BE2C (cell line): ENCODE measurements at places on chromosomes 7 and 10.

- DNase-seq: no peak
These were observed 23.8 kb upstream of the AHR start for GRCh38 chr7:17274551-17275245.

DNA sequence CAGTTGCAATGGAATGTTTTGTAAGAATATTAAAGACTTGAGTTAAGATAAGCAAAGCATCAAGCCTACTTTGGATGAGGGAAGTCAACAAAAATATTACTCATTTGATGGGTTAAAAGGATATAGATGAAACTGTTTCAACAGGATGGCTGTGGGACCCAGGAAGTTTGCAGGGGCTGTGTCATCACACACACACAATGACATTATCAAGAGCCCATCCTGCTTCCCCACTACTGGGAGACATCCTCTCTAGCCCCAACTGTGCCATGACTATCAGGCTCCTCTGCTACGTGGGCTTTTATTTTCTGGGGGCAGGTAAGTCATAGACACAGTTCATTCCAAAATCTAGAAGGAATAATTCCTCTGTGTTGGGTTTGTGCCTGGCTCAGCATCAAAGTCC lies 78.8 kb upstream of the PRSS1 start:
- DNase-seq: no peak

DNA sequence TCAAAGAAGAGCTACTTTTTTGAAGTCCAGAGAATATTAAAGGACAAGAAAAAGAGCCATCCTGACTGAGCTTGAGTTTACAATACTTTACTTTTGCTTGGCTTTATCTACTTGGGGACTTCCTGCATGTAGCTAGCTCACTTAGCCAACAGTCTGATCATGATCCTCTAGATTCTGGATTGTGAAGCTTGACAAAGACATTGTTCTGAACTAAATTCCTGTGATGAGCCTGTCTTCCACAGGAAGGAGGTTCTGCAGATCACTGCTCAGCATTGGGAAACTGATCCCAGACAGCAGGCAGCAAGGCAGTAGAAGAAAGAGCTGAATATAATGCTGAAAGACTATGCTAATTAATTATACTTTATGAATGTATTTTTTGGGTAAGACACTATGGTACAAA lies 296.4 kb downstream of the DGKB start:
- DNase-seq: no peak

DNA sequence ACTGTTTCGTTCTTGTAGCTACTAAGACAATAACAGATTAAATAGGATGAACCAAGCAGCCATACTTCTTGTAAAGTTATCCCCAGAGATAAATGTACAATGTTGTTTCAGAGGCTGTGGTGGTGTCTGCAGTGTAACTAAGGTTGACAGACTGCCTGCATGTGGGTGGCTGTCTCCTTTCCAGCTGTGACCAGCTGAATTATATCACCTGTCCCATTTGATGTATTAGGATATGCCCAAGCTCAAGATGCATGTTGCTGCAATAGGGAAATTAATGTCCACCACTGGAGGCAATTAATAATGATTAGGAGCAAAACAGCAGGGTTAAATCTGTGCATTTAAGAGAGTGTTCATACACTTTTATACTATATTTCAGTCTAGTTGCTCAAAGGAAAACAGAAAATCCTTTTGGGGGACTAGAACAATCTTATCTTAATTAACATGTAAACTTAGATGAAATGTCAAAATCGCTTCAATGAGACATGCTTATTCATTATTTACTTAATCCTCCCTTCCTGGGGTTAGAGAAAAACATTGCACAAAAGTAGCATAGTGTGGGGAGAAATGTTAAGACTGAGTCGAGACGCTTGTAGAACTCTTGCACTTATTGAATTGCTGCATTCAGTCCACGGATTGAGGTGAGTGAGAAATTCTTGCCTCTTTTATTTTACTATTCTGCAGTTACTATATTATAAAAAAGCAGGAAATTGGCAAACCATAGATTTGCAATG lies 269.0 kb downstream of the SNX10 start:
- DNase-seq: no peak

- DNase-seq: no peak
These were observed 34.7 kb upstream of the FXYD4 start for GRCh38 chr10:43336641-43337318.

DNA sequence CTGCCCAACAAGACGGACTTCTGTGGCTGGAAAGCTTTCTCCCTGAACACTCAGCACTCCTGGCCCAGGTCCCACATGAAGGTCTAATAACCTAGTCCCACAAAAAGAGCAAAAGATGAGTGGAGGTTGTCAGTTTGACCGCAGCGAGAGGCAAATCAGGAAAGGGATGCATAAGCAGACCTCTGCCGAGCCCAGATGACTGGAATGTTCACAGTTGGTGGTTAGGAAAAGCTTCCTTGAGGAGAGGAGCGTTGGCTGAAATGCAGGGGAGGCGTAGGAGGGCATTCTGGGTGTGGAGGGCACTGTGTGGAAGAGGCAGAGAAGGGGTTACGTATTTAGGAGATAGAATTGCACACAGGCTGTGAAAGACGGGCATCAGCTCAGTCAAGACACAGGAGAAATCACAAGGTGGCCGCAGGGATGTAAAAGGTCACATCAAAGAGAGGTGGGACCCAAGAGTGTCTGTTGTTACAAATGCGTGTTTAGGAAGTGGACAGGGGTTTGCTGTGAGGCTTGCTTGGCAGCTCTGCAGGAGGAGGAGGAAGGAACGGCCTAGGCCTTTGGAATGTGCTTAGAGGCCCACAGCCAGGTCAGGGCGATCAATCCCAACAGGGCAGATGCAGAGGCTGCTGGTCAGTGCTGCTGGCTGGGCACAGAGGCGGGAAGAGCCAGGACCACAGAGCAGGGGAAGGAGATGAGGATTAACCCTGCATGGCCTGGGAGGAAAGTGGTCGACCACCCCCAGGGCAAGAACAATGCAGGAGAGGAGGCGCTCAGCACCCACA lies 133.5 kb downstream of the VIPR2 start:
- no peak for DNase-seq

DNA sequence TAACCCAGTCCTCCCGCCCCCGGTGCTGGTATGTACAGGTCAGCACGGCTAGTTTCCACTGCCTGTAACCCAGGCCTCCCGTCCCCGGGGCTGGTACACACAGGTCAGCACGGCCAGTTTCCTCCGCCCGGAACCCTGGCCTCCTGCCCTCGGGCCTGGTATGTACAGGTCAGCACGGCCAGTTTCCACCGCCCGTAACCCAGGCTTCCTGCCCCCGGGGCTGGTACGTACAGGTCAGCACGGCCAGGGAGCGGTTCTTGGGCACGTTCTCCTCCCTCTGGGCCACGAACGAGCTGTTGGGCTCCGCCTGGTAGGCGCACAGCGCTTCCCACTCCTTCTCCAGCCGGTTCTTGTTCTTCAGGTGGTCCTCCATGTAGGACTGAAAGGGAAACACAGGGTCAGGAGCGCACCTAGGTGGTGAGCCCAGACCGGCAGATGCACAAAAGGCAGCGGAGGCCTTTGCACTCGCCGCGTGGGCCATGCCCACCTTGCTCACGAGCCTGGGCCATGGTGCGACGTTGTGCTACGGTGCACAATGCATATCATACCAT lies 284.4 kb downstream of the DNAJB6 start:
- no peak for DNase-seq

- DNase-seq: no peak
These were observed 35.6 kb downstream of the ACADSB start for GRCh38 chr10:123044391-123044790.

DNA sequence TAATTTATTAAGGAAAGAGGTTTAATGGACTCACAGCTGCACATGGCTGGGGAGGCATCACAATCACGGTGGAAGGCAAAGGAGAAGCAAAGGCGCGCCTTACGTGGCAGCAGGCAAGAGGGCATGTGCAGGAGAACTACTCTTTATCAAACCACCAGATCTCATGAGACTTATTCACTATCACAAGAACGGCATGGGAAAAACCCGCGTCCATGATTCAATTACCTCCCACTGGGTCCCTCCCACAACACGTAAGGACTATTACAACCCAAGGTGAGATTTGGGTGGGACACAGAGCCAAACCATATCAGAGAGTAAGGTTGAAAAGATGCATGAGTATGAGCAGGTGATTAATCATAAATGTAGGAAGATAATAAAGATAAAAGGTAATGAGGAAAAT lies 3.2 kb upstream of the JCAD start:
- DNase-seq: no peak

DNA sequence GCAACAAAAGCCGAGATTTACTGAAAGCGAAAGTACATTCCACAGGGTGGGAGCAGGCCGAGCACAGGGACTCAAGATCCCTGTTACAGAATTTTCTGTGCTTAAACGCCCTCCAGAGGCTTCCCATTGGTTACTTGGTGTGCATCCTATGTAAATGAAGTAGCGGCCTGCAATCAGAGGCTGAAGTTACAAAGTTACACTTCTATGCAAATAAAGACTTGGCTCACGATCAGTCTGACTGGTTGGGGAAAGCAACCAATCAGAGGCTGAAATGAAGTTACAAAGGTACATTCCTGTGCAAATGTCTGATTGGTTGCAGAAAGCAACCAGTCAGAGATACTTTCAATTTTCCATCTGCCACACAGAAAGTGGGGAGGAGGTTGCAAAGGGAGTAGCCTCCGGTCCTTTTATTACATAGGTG lies 4.1 kb downstream of the ACBD7 start:
- peak; percentile 40 for DNase-seq

DNA sequence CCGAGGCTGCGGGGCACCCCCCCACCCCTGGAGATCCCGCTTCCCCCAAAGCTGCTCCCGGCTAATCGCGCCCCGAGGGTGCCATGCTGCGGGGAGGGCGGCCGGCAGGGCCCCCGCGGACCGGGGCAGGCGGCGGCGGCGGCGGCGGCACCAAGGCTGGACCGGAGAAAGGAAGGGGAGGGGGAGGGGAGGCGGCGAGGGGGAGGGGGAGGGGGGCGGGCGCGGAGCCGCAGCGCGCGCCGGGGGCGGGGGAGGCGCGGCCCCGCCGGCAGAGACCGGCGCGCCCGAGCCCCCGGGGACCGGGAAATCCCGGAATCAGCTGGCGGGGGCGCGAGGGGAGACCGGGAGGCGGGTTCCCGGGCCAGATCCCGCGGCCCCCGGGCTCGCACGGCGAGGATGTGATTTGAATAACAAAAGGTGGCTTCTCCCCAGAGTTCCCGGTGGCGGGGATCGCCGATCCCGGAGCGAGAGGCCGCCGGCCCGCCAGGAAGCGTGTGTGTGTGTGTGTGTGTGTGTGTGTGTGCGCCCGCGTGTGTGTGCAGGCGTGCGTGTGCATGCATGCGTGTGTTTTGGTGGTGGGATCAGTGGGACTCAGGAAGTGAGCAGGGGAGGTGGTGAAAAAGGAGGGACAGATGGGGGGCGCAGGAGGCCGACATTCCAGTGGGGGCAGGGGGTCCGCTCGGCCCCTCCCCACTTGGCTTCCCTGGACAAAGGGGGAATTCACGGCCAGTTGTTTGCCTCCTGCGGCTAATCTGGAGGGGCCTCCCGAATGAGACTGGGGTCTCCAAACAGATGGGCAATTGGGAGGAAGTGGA lies 99.5 kb downstream of the HIP1 start:
- DNase-seq: peak; percentile 57

DNA sequence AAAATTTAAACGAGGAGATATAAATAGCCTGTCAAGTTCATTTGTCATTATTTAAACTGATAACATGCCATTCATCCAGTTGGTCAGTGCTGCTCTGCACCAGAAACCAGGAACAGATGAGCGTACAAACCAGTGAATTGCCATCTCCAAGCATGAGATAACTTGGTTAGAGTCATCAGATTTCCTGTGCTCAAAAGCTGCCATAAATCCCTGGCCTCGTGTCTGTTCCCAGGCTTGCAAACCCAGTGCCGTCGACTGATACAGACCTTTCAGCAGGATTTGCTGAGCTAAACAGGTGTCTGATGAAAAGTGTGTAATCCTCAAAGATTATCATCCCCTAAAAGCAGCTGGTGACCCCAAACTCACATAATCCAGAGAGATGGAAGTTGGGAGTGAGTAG lies 96.0 kb upstream of the SAMD8 start:
- DNase-seq: peak; percentile 65

GRCh38 chr10:3911713-3912442 lies 126.9 kb upstream of the KLF6 start:
- no peak for DNase-seq

DNA sequence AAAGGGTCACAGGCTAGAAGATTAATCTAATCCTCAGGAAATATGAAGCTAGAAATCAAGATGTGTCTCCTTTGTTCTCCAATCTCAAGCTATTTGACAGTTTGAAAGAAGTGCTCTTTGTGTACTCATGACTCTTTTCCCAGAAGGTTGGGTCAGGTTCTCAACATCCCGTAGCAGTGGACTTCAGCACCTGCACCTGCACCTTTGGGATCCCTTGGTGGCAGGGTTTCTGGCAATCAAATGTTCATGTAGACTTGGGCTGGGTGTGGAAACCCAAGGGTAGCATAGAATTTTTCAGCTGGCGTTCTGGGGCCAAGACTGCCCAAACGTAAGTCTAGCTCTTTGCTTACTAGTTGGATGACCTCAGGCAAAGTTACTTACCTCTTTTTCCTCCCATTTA lies 134.4 kb downstream of the ADRA2A start:
- DNase-seq: no peak

- DNase-seq: peak; percentile 51
These were observed 29.8 kb upstream of the WAC start for GRCh38 chr10:28503114-28503513.

DNA sequence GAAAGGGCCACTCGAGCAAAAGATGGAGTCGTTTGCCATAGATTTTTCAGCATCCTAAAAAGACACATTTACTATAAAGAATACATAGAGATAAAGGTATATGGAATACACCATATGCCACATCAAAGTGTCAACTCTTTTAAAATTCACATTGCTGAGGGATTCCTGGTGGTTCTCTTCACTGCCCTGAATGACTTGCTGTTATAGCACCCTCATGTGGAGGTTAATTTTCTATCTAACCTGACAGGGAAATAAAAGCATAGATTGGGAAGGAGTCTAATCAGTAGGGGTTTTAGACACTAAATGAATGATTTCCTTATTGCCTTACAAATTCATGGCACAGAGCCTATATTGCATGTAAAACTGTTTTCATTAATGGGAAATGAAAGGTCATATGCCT lies 25.9 kb downstream of the DNAH11 start:
- no peak for DNase-seq
